ENCODE measurements at places on chromosomes 2 and 18. TPM values are rescaled to one million over a fixed set of nuclear protein-coding genes. Genes with fewer than 3 reads are reported as not detected.

- no peaks in the 10 kb centered on the region for H3K27me3 ChIP-seq
- no peak for DNase-seq
- no peak overlapping the region for H3K27ac ChIP-seq
- no peaks in the 10 kb centered on the region for H3K4me1 ChIP-seq
Observed at GRCh38 chr2:204632410-204632809, 87.1 kb downstream of the PARD3B start.

DNA sequence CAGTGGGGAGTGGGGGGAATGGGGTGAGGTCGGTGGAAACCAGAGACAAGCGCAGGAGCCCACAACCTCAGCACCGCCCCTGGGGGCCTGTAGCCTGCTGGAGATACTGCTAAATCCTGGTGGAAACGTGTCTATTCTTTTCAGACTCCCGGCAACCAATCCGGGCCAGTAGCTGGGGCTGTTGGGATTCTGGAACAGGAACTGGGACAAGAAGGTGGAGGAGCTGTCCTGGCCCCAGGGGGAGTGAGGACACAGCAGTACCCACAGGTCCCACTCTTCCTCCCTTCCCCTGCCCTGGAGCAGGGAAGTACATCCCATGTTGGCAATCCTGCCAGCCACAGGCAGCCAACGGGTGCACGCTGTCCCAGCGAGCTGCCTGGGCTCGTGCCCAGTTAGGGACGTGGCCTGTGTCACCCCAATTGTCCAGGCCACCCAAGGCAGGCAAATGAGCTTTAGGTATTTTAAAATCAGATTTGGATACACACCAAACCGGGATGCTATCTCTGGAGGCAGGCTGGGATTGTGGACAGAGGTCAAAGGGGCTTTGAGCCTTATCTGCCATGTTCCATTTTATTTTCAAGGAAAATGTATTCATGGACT is 51.8 kb downstream of the HS1BP3 start:
- no peak overlapping the region for H3K4me3 ChIP-seq
- H3K36me3 ChIP-seq = no peaks in the 10 kb centered on the region
- H3K27ac ChIP-seq = no peak overlapping the region
- H3K27me3 ChIP-seq = no peaks in the 10 kb centered on the region
- DNase-seq = no peak

- no peaks in the 10 kb centered on the region for H3K4me1 ChIP-seq
- H3K36me3 ChIP-seq = peaks cover 84% of the 10 kb centered on the region
- no peaks in the 10 kb centered on the region for H3K27me3 ChIP-seq
- no peak overlapping the region for H3K4me3 ChIP-seq
- no peak overlapping the region for H3K27ac ChIP-seq
- DNase-seq = peak; percentile 43
Observed at GRCh38 chr2:216139884-216140283, 30.7 kb downstream of the XRCC5 start.

DNA sequence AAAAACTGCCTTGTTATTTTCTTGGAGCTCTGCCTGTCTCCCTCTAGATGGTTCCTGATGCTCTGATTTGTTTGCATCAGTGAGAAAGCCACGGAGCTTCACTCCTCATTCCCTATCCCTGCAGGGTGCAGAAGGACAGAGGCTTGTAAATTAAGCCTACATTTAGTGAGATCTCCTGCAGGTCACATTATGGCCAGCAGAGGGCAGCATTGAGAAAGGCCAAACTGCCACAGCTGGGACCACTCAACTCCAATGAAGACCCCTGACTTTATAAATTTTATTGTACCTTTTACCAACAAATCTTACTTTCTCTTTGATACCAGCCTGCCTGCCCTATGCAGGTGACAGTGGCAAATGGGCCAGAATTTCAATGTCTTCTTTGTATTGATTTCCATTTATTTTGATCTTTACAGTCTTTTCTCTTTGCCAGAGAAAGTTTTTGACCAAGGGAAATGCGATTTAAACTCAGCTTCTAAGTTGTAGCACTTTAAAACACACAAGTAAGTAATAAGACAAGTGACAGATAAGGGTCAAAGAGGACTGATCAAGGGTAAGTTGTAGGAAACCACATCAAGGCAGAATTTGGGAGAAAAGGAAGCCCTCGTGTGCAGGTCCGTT is 1029.1 kb upstream of the KLHL29 start:
- H3K27ac ChIP-seq = no peak overlapping the region
- no peak overlapping the region for H3K4me3 ChIP-seq
- DNase-seq = peak; percentile 73
- H3K27me3 ChIP-seq = no peaks in the 10 kb centered on the region
- no peaks in the 10 kb centered on the region for H3K4me1 ChIP-seq

DNA sequence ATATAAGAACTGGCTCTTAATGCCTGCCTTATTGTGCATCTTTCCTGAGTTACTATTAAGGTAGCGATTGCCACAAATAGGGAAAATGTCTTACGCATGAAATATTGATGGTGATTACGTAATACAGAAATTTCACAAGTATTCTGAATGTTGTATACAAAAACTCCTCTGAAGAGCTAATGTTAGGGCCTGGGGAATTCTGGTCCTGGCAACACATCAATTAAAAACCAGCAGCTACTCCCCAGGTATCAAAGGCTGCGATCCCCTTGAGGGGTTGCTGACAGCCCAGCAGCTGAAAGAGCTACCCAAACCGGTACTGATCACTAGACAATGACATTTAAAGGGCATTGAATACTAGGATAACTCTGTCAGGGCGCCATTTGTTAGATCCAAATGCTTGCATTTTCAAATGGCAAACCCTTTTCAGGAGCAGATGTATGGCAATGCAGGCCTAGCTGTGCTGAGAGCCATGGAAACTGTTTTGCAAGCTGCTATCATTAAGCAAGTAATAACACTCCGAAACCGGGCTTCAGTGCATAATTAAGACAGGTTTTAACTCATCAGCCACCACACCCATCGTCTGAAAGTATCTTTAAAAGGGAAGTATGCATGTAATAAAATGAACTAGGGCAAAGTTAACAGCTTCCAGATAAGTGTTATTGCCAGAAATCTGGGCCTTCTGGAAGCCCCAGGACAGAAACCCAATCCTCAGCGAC is 78.4 kb downstream of the CLHC1 start:
- H3K27ac ChIP-seq = no peak overlapping the region
- no peaks in the 10 kb centered on the region for H3K27me3 ChIP-seq
- no peak for DNase-seq
- H3K36me3 ChIP-seq = no peaks in the 10 kb centered on the region
- H3K4me1 ChIP-seq = no peaks in the 10 kb centered on the region

DNA sequence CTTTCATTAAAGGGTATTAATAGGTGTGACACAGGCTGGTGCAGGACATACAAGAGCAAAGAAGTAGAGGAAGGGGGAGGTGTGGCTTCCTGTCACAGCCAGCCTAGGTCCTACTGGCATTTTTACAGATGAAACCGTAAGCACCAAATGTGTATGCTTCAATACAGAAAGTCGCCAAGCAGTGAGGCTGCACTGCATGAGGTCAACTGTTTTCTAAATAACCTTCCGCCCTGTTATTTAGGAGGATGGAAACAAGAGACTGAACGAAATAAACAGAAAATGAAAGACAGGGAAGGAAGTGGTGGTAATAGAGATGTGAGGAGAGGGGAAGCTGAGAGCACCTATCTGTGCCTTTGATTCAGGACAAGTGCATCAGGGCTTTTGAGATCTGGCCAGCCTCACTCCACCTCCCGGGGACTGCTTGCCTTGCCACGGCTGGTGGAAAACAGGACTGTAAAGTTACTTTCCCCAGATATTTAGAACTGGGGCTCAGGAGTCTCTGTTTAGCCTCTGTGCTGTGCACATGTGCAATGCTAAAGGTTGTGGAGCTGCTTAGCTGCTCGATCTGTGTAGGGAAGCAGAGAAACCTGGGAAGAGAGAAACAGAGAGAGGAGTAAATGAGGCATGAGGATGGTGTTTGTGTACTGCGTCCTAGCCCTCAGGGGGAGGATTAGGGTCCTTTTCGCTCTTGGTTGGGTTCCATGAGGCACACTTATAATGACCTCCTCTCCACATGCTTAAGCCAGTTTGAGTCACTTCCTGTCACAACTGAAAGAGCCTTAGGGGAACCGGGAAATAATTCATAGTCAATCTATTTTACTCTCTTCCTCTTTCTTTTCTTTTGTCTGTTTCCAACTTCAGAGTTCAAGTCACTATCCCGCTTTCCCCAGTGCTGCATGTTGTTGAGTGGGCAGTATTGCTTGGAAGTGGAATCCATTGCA is 62.3 kb upstream of the BOD1L2 start:
- no peaks in the 10 kb centered on the region for H3K27me3 ChIP-seq
- peaks cover 12% of the 10 kb centered on the region for H3K4me1 ChIP-seq
- 0 out of 2 replicates have a peak, but pooled peaks cover 5% of the 10 kb centered on the region for H3K36me3 ChIP-seq
- H3K4me3 ChIP-seq = no peak overlapping the region
- no peak for DNase-seq
- H3K27ac ChIP-seq = no peak overlapping the region

- no peaks in the 10 kb centered on the region for H3K27me3 ChIP-seq
- H3K27ac ChIP-seq = no peak overlapping the region
- no peaks in the 10 kb centered on the region for H3K4me1 ChIP-seq
- H3K36me3 ChIP-seq = no peaks in the 10 kb centered on the region
- no peak for DNase-seq
- no peak overlapping the region for H3K4me3 ChIP-seq
Observed at GRCh38 chr2:100983684-100984310, 18.3 kb upstream of the RPL31 start.

- H3K36me3 ChIP-seq = peaks cover 42% of the 10 kb centered on the region
- H3K4me3 ChIP-seq = no peak overlapping the region
- DNase-seq = no peak
- no peak overlapping the region for H3K27ac ChIP-seq
Observed at GRCh38 chr2:200930947-200931626, 32.4 kb downstream of the ORC2 start.

GRCh38 chr2:9032536-9033255 is 29.2 kb upstream of the MBOAT2 start:
- H3K27me3 ChIP-seq = no peaks in the 10 kb centered on the region
- no peak for DNase-seq
- H3K4me3 ChIP-seq = no peak overlapping the region

GRCh38 chr2:118584877-118585276 is 262.6 kb downstream of the EN1 start:
- H3K4me1 ChIP-seq = no peaks in the 10 kb centered on the region
- no peak for DNase-seq
- no peaks in the 10 kb centered on the region for H3K36me3 ChIP-seq
- H3K27me3 ChIP-seq = no peaks in the 10 kb centered on the region
- H3K4me3 ChIP-seq = no peak overlapping the region

DNA sequence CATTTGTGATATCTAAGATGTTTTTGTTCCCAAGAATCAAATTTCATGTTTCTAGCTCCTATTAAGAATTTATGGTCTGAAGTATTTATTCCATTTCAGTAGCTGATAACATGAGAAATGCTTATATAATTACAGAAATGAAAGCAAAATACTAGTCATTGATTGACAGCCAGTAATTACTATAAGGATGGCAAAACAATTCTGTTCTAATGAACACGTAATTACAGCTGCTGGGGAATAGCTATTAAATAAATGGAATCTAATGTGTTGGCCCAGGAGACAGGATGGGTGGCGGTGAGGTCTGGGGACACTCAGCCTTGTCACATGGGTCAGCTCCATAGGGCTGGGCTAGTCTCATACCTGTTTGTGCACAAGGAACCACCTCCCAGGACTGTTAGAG is 263.5 kb downstream of the FHOD3 start:
- no peak for DNase-seq
- H3K4me3 ChIP-seq = no peak overlapping the region
- no peak overlapping the region for H3K27ac ChIP-seq
- H3K4me1 ChIP-seq = peaks cover 4% of the 10 kb centered on the region
- no peaks in the 10 kb centered on the region for H3K36me3 ChIP-seq
- no peaks in the 10 kb centered on the region for H3K27me3 ChIP-seq

- H3K27me3 ChIP-seq = no peaks in the 10 kb centered on the region
- H3K27ac ChIP-seq = no peak overlapping the region
- H3K36me3 ChIP-seq = peaks cover 22% of the 10 kb centered on the region
- no peak overlapping the region for H3K4me3 ChIP-seq
- no peak for DNase-seq
Observed at GRCh38 chr2:60509066-60509465, 44.4 kb downstream of the BCL11A start.

GRCh38 chr2:173962031-173962430 is 3.1 kb downstream of the SP3 start:
- H3K4me3 ChIP-seq = peak overlapping the region; percentile 84
- H3K27me3 ChIP-seq = no peaks in the 10 kb centered on the region
- peaks cover 3% of the 10 kb centered on the region for H3K4me1 ChIP-seq
- H3K27ac ChIP-seq = no peak overlapping the region

GRCh38 chr2:30514134-30514847 is 67.2 kb downstream of the LCLAT1 start:
- no peaks in the 10 kb centered on the region for H3K27me3 ChIP-seq
- no peak overlapping the region for H3K4me3 ChIP-seq
- peaks cover 20% of the 10 kb centered on the region for H3K36me3 ChIP-seq

GRCh38 chr2:21591926-21592325 is 468.2 kb downstream of the TDRD15 start:
- no peaks in the 10 kb centered on the region for H3K36me3 ChIP-seq
- H3K4me1 ChIP-seq = no peaks in the 10 kb centered on the region
- DNase-seq = no peak
- no peak overlapping the region for H3K27ac ChIP-seq
- no peaks in the 10 kb centered on the region for H3K27me3 ChIP-seq

The SLC16A14 gene
- 0.61 TPM for total RNA-seq

Data from H9 (cell line).